ENCODE measurements at places on chromosomes 13 and 19.

DNA sequence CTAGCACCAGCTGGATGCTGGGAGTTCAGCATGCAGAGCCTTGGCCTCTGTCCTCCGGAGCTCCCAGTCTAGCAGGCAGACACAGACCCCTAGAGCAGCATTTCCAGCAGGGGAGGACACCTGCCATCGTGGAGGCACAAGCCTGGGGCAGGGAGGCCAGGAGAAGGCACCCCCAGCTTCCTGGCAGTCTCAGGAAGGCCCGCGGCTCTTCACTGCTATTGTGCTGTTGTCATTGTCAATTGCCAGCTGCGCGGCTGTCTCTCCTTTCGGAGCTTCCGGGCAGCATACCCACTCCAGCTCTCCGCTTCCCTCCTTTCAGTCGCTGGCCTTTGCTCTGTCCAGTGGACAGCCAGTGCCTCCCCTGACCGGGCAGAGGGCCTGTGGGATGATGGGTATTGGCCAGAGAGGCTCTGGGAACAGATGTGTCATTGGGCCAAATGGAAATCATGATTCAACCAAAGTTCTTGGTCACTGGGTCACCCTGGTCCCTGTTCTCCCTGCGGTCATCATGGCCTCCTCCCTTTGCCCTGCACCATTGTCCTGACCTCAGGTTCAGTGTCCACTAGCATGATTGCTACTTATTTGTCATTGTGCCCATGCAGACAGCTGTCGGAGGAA lies 93.0 kb downstream of the SLC7A1 start:
- DNase-seq, result no peak

DNA sequence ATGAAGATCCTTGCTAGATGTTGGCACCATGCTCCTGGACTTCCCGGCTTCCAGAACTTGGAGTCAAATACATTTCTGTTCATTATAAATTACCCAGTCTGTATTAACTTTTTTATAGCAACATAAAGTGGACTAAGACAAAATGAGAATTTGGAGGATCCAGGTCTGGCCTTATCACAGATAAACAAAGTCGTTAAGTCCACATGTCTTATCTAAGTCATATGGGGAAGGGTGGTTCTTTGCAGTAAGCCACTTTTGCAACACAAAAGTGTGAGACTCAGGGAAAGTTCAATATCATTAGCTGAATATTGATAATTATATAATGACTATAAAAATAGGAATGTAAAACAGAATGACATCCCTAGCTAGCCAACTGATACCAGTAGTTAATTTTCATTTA lies 91.6 kb upstream of the SIAH3 start:
- DNase-seq, result no peak

- DNase-seq, result no peak
Measured at GRCh38 chr13:99031832-99032231, 54.0 kb upstream of the DOCK9 start.

DNA sequence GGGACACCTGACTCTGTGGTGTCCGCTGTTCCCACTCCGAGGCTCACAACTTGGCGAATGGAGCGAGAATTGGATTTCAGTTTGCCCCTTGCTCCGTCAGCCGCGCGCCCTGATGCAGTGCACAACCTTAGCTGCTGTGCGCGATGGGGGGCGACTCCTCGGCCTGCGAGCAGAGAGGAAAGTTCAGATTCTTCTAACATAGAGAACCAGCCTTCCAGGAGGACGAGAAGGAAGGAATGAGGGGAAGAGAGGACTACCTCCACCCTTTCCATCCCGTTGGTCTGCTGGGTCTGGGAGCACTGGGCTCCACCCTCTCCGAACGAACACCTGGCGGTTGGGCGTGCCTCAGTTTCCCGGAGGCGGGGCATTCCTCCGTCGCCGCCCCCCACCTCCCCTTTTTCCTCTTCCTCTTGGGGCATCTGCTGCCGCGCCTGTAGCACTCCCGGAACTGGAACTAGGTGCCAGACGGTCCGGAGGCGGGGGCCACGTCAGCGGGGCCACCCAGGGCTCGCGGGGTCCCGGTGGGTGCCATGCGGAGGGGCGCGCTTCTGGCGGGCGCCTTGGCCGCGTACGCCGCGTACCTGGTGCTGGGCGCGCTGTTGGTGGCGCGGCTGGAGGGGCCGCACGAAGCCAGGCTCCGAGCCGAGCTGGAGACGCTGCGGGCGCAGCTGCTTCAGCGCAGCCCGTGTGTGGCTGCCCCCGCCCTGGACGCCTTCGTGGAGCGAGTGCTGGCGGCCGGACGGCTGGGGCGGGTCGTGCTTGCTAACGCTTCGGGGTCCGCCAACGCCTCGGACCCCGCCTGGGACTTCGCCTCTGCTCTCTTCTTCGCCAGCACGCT lies at the start of gene KCNK6:
TSS of gene KCNK6 (plus strand) at position 425 of the 838 bp plus-strand sequence. CDS start at position 531, 106 bp downstream.
- DNase-seq, result peak; percentile 68

- DNase-seq, result no peak
Measured at GRCh38 chr19:38557205-38557799, 60.5 kb downstream of the MAP4K1 start.

- DNase-seq, result peak; percentile 86
Measured at GRCh38 chr13:31909864-31910551, 121.6 kb upstream of the FRY start.

DNA sequence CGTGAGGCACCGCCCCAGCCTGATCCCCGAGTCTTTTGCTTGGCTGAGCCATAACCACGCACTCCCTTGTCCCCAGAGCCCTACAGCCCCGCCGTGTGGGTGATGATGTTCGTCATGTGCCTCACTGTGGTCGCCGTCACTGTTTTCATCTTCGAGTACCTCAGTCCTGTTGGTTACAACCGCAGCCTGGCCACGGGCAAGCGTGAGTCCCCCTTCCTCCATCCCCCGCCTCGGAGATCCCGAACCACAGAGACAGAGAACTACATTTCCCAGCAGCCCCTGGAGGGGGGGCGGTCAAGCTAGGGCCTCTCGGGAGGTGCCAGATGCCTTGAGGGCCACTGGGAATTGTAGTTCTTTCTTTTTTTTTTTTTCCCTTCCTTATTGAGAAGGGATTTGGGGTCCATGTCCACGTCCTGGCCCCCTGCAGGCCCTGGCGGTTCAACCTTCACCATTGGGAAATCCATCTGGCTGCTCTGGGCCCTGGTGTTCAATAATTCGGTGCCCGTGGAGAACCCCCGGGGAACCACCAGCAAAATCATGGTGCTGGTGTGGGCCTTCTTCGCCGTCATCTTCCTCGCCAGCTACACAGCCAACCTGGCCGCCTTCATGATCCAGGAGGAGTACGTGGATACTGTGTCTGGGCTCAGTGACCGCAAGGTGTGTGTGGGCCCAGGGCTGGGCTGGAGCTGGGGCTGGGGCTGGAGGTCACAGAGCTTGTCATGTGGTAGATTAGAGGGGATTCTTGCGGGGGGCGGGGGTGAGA lies 25.9 kb downstream of the GRIN2D start:
- DNase-seq, result no peak

- peak; percentile 26 for DNase-seq
Measured at GRCh38 chr19:10006335-10006708, 4.0 kb downstream of the COL5A3 start.

Measured in lung (tissue), 17 donors.